ENCODE measurements at places on chromosomes 1 and 21.

DNA sequence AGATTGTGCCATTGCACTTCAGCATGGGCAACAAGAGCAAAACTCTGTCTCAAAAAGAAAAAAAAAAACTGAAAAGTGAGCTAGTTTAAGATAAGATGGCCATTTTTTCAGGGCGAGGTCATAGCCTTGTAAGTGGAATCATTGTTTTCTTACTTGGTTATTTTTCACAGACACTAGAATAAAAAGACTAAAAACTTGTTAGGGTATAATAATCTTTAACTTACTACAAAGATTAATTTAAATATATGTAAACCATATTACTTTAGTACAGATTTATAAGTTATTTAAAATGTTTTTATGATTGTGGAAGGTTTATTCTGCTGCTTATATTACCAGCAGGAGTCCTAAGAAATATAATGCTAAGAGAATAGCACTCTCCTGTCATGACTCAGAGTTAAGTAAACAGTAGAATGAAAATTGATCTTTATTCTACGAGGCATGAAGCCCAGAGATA lies 23.5 kb downstream of the ANGPTL1 start:
- DNase-seq = no peak

- no peak for DNase-seq
Measured at GRCh38 chr21:46048926-46049889, 48.7 kb upstream of the COL6A2 start.

- peak; percentile 12 for DNase-seq
Measured at GRCh38 chr1:75672528-75673393, 51.7 kb upstream of the ACADM start.

- DNase-seq = no peak
Measured at GRCh38 chr1:83967336-83967735, 31.6 kb downstream of the TTLL7 start.

DNA sequence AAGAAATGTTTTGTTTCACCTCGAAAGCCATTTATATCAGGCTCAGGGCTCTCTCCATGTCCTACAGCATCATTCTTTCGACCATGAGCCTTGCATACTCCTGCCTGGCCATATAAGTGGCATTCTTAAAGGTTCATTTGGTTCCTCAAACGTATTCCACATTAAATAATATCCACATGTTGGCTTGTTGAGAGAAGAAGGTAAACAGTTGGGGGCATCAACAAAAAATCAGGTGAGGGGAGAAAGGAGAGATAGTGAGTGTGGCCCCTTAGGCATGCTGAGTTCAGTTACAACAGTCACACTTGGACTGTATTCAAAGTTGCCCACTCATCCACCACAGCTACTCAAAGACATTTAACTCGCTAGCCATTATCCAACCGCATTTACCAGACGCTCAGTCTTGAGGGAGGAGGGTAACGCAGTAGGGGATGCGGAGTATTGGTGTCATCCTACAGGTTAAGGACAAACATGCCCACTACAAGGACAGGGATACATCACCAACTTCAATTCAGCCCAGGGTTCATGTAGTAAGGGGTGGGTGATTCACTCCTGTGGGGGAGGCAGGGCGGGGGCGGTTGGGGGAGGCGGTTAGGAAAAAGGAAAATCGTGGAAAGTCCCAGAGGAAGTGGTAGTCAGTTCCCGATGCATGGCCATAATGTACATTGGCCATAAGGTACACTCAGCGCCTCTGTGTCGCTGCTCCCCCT lies 1.4 kb downstream of the ZNF697 start:
- DNase-seq = no peak

- DNase-seq = peak; percentile 67
Measured at GRCh38 chr1:40315795-40316594, 1.1 kb downstream of the COL9A2 start.

- peak; percentile 29 for DNase-seq
Measured at GRCh38 chr21:37257967-37258877, 8.9 kb downstream of the VPS26C start.

GRCh38 chr1:206957639-206958038 lies 11.4 kb upstream of the PIGR start:
- DNase-seq = no peak

DNA sequence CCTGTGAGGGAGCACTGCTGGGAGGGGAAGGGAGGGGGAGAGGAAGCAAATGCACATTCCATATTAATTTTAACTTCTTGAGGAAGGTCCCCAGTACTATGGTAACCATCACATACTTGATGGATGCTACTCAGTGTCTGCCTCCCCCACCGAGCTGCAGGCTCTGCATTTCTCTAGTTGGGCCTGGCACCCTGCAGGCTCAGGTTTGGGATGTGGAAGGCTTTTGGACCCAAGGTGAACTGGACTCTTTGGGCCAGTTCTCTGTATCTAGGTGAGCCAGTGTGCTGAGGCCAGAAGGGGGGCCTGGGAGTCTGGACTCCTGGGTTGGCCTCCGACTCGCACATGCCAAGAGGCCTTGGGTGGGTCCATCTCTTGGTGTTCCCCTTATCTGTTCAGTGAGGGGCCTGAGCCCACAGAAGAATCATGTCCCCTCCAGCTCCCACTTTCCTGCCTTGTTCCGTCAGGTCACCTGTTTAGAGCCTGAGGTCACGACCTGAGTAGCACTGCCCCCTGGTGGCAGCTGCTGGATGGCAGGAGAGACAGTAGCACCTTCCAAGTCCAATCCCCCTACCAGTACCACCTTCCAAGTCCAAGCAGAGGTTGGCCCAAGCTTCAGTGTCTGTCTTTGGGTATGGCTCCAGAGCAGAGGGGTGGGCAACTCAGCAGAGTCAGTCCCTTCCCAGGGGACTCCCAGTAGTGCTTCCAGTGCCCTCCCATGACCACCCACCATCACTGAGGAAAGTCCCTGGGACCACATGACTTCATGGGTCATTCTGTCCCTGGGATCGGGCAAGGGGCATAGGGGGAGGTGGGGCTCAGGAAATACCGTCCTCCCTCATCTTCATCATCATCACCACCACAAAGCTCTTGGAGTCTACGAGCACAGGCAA lies 241.8 kb downstream of the TRABD2B start:
- DNase-seq = peak; percentile 72

DNA sequence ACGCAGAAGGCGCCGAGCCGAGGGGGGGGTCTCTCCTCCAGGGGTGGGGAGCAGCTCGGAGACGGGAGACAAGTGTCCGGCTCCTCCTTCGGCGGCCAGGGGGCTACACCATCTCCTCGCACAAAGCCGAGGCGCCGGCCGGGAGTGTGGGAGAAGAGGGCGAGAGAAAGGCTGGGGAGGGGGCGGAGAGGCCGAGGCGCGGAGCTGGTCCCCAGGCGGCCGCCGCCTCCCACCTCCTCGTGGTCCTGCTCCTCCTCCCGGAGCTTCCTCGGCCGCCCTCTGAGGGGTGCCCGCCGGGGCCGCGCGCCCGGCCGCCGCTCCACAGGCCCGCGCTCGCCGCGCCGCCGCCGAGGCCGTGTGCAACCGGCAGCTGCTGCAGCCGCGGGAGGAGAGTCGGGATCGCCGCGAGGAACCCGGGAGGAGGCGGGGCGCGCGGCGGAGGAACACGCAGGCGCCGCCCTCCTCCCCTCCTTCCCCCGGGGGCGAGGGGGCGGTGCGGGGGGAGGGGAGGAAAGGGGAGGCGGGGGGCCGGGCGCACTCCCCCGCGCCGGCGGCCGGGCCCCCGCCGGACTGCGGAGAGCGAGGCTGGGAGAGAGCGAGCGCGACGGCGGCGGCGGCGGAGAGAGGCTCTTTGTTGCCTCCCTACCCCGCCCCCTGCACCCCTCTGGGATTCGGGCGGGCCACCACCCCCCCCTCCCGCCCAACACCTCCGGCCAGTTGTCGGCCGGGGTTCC lies at the start of gene ENAH:
ENAH (minus strand) TSS at position 395 of the 734 bp plus-strand sequence. CDS start 433 bp downstream, outside the sequence.
- DNase-seq = peak; percentile 88

GRCh38 chr1:159699653-159700052 lies 14.7 kb downstream of the CRP start:
- no peak for DNase-seq

DNA sequence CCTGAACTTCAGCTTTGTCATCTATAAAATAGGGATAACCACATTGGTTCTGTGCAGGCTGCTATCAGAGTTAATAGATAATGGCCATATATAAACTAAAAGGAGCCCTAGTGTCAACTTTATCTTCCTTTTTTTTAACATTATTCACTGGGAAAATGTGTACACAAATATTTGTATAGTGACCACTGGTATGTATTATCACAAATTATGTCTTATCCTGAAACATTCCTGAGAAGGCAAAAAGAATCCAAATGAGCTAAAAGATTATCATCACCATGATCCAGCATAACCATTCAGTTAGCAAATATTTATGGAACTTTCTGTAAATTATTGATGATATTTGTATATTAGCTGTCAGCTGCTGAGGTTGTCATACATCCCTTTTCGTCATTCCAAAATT lies 16.6 kb downstream of the ANGPTL3 start:
- no peak for DNase-seq

DNA sequence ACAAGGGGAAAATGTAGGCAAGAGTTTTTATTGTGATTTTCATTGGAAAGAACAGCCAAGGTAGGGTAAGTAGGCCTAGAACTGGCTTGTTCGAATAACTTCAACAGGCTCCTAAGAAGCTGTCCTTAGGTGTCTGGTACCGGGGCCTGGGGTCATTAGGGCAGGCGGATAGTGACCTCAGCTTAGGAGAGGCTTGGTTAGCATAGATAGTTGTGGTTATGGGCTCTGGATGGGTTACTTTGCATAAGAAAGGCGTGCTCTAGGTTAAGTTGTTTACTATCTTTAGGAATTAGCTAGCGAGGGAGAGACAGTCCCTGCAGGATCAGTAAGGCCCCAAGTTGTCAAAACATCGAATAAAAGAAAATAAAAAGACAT lies 20.7 kb upstream of the HPCAL4 start:
- DNase-seq = no peak
